NCI-H2081 treated with DMSO at 0.1 percent for 48 hours (cell line): ENCODE measurements at places on chromosomes 7 and 10.

DNA sequence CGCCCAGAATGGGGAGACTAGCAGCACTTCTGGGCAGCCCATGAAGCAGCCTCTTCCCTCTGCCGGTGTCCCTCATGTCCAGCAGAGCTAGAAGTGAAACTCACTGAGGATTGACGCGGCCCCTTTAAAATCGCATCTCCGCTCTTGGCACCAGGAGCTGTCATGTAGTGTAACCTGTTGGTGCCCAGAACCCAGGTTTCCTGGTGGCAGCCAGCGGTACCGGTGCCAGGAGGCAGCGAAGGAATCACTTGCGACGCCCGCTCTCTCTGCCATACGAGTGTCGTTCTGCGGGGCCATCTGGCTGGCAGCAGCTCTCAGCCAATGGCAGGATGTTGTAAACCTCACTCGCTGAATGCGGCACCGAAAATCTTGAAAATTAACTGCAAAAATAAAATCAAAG, 82.7 kb downstream of the CUX1 start:
- DNase-seq = no peak

DNA sequence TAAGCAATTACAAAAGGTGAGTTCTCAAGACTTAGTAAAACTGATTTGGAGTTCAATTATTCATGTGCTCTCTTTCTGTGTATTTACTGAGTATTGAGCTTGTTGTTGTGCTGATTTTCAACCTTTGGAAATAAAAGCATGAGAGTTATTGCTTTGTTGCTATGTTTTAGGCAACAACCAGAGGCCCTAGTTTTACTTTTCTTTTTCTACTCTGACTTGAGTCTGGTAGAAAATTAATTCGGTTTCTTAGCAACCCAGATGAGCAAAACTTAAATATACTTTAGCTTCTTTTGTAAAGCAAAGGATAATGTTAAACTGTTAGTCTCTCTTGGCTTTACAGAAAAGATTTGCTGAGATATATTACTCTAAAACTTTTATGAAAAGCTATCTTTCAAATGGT, 66.4 kb upstream of the SCIN start:
- DNase-seq = no peak

GRCh38 chr7:126040114-126041045, 1110.8 kb upstream of the POT1 start:
- DNase-seq = no peak

GRCh38 chr10:13837966-13838365, 251.2 kb downstream of the PRPF18 start:
- DNase-seq = no peak

DNA sequence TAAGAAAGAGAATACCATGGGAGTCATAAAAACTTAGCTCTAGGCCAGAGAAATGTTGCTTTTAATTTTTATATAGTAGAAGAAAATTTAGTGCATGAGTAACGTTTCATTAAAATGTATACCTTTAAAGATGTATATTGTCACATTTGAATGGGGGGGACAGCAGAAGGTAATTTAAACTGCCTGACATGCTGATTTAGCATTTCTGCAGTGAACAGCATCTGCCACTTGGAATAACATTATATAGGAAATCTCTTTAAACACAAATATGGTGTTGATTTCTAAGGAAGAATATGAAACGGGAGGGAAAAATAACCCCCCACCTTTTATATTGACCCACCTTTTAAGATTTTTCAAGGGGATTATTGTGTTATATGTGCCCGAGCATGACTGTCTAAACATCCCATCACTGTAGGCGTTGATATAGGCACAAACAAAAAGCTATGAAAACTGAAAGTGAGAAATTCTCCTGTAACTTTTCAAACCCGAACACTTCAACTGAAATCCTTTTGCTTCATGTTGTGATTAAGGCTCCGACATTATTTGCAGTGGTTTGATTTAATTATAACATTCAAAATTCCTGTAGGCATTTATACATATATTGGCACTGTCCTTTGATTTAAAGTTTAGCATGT, 244.7 kb upstream of the CELF2 start:
- DNase-seq = no peak

DNA sequence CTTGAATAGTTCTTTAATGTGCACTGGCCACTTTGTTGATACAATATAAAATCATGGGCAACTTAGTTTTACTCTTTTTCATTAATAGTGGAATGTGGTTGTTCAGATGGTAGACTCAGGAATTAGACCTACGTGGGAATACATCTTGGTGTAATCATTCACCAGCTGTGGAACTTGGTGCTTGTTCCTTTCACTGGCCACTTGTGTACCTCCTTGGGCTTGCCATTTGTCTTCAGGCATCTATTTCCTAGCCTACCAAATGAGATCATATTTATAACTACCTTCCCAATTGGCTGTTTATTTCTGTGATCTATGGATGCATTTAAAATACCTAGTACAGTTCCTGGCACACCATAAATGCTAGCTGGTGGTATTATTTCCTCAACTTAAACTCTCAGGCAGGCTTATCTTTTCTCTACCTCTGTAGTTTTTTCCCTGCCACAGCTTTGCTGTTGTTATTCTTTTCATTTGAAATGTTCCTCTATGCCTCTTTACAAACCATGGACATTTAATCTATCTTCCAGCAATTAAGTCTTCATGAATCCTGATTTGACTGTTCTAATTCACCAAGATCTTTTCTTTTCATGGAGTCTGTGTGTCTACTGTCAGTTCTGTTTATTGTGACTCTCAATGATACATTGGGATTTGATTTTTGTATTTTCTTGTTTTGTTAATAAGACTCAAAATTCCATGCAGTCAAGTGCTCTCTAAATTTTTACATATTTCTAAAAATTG, 113.0 kb downstream of the ADAM22 start:
- DNase-seq = no peak

DNA sequence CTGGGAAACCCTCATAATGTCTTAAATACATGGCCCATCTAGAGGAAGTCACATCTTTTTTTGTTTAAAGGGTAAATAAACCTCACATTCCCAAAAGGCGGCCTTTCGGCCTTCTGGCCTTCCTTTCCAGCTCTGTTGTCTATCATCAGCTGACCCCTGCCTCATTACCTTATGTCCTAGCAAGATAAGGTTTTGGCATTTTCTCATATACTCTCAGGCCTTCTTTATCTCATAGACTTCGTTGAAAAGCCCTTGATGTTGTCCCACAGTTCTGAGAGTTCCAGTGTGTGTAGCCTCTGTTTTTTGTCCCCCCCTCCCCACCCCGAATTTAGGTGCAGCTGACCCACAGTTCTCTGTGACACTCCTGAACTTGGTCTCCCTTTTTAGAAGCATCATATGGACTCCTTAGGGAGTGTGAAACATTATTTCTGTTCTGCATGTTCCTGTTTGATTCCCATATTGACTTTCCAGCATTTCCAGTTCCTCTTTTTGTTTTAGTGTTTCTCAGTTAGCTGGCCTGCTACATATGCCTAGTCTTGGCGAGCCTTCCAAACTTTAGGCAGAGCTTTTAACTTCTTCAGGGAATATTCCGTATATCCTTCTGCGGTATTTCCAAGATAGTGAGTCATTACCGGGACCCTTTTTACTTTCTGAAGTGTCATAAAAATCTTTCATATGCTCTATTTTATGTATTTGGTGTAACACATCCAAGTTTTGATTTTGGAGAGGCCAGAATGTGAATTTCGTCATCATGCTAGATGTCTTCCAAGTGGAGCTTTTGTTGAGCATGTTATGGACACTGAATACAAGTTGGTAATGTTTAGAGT, 138.5 kb downstream of the LRRC4 start:
- no peak for DNase-seq
